ENCODE measurements at places on chromosomes 4 and X.

DNA sequence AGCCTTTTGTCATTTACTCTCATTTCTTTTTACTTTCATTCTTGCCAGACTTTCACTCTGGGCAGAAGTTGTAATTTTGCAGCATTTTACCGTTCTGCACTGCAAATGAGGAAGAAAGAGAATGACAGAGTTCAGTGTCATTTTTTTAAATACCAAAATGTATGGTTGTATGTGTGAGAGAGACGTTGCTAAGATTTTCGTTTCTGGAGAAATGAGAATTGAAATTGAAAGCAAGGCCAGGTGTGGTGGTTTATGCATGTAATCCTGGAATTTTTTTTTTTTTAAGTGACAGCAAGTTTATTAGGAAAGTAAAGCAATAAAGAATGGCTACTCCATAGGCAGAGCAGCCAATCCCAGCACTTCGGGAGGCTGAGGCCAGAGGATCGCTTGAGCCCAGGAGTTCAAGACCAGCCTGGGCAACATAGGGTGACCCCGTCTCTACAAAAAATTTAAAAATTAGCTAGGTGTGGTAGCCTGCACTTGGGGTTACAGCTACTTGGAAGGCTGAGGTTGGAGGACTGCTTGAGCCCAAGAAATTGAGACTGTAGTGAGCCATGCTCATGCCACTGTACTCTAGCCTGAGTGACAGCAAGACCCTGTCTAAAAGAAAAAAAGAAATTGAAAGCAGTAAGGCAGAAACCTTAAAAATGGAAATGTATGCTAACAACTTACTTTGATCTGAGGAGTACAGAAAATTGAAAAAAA lies 12.9 kb downstream of the DCK start:
- DNase-seq, result no peak

GRCh38 chrX:928606-929005 lies 283.8 kb downstream of the CRLF2 start:
- no peak for DNase-seq

DNA sequence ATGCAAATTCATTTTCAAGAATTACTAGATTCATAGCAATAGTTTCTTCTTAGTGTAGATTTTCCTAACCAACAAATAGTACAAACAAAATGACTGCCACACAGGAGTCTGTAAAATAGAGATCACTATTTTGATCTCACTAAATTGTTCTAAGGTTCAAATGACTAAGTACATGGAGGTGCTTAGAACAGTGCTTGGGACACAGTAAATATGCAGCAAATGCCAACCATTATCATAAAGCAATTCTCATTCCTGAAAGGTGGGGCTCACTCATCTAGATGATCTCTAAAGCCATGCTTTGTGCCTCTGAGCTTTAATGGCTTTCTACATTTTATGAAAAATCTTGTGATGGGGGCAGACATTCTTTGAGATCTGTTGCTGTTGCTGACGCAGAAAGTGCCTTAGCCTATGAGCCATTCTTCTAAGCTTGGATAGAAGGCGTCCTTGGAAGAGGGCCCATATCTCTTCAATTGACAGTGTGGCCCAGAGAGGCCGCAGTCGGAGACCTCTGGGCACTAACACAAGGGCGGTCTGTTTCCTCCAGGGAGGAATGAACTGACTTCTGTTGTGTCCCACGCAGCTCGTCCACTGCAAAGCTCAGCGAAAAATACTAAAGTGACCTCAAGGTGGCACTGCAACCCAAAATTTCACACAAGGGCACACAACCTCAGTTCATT lies 23.5 kb downstream of the TLR10 start:
- peak; percentile 35 for DNase-seq

DNA sequence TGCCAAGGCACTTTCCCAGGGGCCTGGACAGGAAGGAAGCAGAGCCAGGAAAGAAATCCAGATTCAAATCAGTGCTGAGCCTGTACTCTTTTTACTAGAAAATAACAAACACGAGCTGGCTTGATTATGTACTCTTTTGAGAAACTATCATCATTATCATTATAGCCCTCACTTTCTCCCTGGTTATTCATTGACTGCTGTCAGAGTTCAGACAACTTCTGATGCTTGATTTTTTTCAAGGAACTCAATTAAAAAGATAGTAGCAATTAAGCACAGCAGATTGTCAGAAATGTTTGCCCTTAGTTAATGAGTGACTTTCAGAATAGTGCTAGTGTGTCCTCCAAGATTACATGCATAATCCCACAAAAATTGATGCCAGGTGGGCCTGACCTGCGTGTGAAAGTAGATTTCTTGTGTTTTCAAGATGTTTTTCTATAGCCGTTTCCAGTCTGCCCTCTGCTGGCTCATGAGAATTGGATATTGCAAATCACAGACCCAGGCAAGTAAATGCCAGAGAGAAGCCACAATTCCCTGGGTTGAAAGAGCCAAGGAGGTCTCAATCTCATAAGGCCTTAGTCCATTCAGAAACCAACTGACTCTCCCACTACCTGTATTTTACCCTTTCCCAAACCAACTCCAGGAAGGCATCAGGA lies 14.3 kb upstream of the PNPLA4 start:
- no peak for DNase-seq

DNA sequence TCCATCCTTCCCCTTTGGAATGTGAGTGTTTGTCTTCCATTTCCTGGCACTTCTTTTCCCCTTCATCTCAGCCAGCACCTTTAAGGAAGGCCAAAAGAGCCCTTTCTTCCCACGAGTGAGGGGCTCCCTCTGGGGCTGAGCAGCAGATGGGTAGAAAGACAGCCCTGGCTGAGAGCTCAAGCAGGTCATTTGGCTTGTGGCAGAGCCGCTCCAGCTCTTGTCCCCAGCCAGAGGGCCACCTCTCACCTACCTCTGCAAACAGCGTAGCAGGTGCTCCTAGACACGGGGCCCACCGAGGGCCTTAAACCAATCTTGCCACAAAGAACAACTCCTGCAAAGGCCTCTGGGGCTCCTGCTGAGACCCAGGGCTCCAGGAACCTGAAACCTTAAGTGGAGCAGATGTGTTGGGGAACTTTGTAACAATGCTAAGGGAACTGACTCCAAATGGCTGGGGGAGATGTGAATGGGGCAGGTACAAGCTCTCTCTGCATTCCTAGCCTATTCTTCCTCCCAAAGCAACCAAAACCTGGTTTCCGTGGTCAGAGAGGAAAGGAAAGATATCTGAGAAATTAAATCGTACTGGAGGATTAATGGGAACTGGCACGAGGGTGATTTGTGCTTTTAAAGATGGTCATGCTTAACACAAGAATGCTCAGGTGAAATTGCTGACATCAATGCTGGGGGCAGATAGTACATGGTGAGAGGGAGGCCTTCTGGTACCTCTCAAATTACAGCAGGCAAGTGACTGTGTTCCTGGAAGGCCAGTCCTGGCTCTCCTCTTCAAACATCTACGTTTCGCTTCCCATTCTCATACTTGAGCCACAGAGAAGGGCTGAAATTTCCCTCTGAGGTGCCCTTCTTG lies 27.0 kb downstream of the TFDP3 start:
- no peak for DNase-seq

GRCh38 chrX:105458846-105459245 lies 238.4 kb upstream of the TEX13A start:
- no peak for DNase-seq

Data from T-helper 2 cell (primary cell).